Keratinocyte (primary cell): ENCODE measurements at places on chromosomes 6 and 20. TPM values are rescaled to one million over a fixed set of nuclear protein-coding genes. Genes with fewer than 3 reads are reported as not detected.

- DNase-seq: no peak
Measured at GRCh38 chr20:15643713-15644112, 929.5 kb downstream of the KIF16B start.

The GJA1 gene
- 114 to 199 TPM (median 164 TPM) in 3 replicates for polyA plus RNA-seq

DNA sequence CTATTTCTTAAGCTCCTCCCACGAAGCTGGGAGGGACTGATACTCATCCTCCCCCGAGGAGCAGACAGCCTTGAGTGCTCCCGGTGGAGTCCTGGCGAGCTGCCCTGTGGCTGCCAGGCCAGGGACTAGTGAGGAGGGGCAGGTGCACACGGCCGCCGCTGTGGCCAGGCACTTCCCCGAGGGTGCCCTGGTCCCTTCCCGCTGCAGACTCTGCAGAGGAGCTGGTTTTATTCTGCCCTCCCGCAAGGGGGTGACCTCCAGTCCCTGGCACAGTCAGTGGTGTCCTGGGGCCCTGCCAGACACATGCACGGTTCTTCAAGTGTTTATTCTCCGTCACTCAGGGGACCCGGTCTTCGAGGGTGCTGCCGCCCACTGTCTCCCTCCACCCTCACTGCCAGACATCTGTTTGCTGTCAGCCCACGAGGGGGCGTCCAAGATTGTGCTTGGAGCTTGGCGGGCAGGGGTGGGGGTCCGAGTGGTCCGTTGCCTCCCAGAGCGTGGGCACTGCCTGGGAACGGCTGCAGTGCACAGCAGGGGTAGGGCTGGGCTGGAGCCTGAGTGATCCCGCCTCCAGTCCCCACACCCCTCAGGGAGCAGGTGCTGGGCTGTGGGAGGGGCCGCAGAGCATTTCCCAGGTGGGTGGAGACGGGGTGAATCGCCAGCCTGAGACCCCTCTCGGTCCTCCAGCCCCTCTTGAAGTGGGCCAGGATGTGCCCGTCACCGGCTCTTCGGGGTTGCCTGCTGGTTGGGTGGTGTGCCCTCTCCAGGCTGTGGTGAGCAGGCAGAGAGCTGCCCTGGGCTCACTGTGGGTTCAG, 3.1 kb upstream of the CABLES2 start:
- DNase-seq: no peak

The JAG1 gene
- polyA plus RNA-seq: 82.1 to 117 TPM (median 84.2 TPM) in 3 replicates

GRCh38 chr6:151441390-151442166, 10.3 kb downstream of the RMND1 start:
- DNase-seq: no peak

GRCh38 chr20:51752343-51752951, 15.7 kb downstream of the ATP9A start:
- no peak for DNase-seq

The HEY2 gene
- polyA plus RNA-seq: not detected in 3 replicates

GRCh38 chr6:30819297-30819917, 64.9 kb upstream of the DDR1 start:
- no peak for DNase-seq

GRCh38 chr6:125019918-125020317, 57.7 kb downstream of the RNF217 start:
- DNase-seq: no peak

The PLTP gene
- 26.3 to 58.1 TPM (median 46.5 TPM) in 3 replicates for polyA plus RNA-seq

DNA sequence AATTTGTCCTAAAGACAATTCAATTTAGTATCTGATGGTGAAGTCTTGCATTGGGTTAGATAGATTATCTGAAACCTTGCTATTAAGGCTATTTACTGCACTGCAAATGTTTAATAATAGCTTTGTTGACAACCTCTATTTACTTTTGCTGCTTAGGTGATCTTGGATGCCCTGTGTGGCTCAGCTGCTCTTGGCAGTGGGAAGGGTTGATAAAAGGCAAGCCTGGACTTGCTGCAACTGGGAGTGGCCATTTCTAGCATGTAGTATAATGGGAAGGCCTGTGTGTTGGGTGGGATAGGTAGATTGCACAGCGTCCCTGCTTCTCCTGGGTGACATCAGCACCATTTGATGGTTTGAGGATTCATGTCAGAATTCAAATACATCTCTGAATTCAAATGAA, 49.1 kb downstream of the ARMC2 start:
- peak; percentile 36 for DNase-seq

GRCh38 chr20:535958-536357, 7.6 kb downstream of the CSNK2A1 start:
- no peak for DNase-seq

The SLC4A11 gene
- polyA plus RNA-seq: 3.9 to 5.0 TPM (median 4.7 TPM) in 3 replicates

GRCh38 chr6:508614-509013, 117.1 kb downstream of the IRF4 start:
- no peak for DNase-seq

DNA sequence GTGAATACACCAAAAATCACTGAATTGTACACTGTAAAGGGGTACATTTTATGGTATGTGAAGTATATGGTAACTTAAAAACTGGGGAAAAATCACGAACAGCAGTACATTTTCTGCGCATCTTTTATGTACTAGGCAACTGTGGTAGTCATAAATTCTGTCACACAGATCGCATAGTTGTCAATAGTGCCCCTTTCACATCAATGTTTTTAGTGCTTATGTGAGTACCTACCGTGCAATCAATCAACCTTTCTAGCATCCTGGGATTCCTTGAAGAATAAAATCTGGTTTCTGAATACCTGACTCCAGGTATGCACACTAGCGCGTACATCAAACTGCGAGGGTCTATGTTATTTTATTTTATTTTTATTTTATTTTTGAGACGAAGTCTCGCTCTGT, 637 bp upstream of the RPF2 start:
- no peak for DNase-seq

DNA sequence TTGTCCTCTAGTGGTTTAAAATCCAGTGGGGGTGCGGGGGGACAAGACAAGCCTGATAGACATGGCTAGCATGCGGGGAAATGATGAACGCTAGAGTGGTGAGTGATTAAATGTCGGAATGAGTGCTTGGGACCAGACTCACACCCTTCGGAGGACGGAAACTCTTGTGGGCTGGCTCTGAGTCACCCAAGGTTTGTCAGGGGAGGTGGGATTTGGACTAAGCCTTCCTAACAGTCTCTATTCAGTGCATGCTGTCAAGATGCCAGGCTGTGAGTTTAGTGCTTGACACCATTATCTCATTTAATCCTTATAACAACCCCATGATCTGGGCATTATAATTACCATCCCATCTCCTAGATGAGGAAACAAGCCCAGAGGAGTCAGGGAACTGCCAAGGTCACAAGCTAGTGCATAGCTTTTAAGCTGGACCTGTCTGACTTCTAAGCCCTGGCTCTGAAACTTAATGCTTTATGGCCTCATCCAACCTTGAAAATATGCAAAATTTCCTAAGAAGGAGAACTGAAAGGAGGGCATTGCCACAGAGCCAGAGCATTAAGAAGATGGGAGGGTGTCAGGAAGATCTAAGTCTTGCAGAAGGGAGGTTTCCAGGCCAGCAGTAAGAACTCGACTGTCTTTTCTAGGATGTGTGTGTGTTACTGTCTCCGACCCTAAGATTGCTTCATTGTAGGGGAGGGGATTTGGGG, 168.7 kb upstream of the LRFN2 start:
- DNase-seq: no peak

The PLA2G7 gene
- 2.3 to 5.7 TPM (median 4.8 TPM) in 3 replicates for polyA plus RNA-seq

DNA sequence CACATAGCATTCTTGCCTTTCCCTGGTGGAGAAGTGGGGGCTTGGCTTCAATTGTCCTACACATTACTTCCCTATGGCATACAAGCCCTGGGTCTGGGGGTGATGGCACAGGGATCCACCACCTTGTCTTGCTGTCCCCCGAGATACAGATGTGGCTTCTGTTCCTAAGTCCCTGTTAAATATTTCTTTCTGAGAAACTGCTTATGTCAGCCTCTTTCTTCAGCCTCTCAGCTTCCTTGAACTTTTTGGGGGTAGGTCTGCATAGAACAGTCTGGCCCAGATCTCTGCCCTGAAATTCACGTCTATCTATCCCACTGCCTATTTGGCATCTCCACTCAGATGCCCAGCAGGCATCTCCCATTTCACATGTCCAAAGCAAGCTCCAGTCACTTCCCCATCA, 177.4 kb downstream of the SCP2D1 start:
- DNase-seq: no peak

The PTCHD4 gene
- 0.39 to 0.93 TPM (median 0.41 TPM) in 3 replicates for polyA plus RNA-seq

GRCh38 chr6:4102687-4103244, 23.8 kb upstream of the FAM217A start:
- no peak for DNase-seq

The PIGU gene
- 33.6 to 48.0 TPM (median 39.0 TPM) in 3 replicates for polyA plus RNA-seq

The DLK2 gene
- 19.8 to 32.2 TPM (median 31.6 TPM) in 3 replicates for polyA plus RNA-seq

DNA sequence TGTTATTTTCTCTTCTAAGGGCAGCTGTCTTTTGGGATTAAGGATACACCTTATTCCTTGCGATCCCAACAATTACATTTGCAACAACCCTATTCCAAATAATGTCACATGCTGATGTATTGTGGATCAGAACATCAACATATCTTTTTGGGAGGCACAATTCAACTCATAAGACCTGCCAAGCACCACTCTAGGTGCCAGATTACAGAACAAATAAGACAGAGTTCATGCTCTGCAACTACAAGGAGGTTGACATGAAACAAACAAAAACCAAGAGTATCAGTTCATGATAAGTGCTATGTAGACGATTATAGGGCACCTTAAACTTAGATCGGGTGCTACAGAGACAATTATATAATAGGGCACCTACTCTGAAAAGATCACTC, 203.2 kb upstream of the SGK1 start:
- no peak for DNase-seq

DNA sequence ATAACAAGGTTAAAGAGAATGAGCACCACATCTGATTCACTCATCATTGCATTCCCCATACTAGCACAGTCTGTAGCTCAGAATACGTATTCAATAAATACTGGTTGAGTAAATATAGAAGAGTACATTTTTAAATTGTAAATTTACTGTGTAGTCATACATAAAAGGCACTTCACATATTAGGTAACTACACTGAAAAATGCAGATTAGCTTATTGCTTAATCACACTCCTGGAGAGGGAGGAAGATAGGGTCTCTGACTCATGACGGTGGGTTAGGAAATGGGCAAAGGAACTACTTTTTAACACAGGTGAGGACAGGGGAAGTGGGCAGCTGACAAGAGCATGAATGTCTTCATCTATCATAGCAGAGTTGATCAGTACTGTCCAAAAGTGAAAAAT, 133.2 kb downstream of the TBC1D32 start:
- no peak for DNase-seq

DNA sequence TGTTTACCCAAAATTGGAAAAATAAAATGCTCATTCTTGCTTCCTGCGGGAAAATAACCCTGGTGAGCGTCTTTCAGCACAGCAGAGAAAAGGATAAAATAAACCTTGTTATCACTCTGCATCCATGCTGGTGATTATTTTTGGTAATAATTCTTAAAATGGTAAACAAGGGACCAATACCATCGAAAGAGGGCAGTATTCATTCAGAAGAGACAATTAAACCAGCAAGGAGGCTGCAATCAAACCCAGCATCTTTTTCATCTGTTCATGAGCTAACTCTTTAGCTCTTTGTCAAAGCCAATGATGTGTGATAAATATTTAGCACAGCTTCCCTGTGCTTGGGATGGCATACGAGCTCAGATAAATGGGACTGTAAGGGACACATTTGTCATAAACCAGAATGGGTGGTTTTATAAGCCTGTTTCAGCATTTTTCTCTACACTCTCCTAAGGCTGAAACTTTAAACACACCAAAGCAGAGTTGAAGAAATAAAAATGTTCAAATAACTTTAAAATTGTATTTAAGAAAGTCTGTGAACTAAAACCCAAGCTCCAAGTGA, 34.4 kb downstream of the CDH26 start:
- DNase-seq: no peak

The SPATA25 gene
- 0.19 TPM in 1 of 3 replicates, not detected in the others for polyA plus RNA-seq

The PSMB8 gene
- 44.4 to 66.7 TPM (median 63.4 TPM) in 3 replicates for polyA plus RNA-seq

The BPIFB1 gene
- not detected in 3 replicates for polyA plus RNA-seq

DNA sequence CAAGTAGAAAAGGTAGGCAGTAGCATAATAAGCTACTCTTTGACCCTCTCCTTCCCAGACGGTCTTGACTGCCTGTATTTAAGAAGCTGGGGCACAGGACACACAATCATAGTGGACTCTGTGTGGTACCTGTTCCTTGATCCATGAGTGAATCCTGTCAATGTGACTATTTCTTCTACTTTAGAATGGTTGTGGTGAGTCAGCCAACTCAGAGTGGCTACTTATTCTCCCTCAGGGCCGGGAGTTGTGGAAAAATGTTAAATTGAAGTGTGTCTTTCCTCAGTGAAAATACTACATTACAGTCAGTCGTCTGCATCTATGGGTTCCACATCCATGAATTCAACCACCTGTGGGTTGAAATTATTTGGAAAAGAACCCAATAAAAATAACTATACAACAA, 30.8 kb upstream of the PREP start:
- DNase-seq: no peak

The CFB gene
- polyA plus RNA-seq: 0.84 to 2.9 TPM (median 2.5 TPM) in 3 replicates

DNA sequence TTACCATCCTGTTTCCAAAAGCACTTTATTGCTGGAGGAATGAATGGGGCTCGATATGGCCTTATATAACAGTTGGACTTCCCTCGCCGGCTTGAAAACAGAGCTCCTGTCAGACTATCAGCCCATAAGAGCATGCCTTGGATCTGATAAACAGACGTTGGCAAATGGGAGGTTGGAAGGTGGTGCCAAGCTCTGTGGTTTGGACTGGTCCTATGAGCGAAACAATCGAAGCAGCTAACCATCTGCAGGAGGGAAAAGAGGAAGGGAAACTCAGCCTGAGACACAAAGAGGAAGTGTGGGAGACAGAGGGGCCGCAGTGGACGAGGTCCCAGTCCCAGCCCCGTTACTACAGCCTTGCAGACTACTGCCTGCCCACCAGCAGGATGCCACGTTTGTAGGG, 92.9 kb downstream of the TFAP2C start:
- no peak for DNase-seq

GRCh38 chr6:16503241-16503775, 258.0 kb downstream of the ATXN1 start:
- no peak for DNase-seq

DNA sequence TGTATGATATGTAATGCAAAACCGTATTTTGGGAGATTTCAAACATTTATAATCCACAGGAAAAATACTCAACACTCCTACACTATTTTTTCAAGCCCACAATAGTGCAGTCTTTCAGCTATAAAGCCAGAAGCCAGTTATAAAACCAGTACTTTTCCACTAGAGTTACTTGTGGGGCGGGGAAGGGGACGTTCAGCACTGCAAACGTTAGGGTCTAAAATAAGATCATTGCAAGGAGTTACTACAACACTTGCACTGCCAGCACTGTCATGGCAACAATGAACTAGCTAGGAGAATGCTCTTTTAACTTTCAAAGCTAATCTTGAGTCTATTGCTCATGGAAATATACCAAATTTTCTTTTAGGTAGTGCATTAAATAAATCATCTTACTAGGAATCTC, 14.7 kb downstream of the SESN1 start:
- no peak for DNase-seq

- no peak for DNase-seq
Measured at GRCh38 chr6:11616200-11616611, 78.7 kb downstream of the TMEM170B start.

- peak; percentile 98 for DNase-seq
Measured at GRCh38 chr20:56554869-56555268, 21.8 kb downstream of the FAM209B start.
